CMK (cell line): ENCODE measurements at places on chromosomes 5 and 9.

GRCh38 chr9:93958819-93959682, 3.9 kb upstream of the BARX1 start:
- no peak for DNase-seq

DNA sequence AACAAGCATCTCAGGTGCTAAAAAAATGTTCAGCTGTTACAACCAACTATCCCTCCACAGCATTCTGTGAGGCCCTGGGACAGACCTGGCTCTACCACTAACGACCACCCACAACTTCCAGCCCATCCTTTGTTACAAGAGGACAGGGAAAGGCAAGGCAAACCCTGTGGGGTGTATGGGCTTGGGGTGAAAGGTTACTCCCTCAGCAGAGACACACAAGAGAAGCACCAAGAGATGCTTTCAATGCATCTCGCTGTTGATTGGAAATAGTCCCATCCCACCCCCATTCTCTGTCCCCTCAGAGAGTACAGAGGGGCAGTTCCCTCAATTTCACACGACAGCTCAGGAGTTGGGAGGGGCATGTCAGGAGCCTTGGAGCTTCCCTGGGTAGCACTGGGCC, 234.1 kb downstream of the CAAP1 start:
- DNase-seq, result no peak

DNA sequence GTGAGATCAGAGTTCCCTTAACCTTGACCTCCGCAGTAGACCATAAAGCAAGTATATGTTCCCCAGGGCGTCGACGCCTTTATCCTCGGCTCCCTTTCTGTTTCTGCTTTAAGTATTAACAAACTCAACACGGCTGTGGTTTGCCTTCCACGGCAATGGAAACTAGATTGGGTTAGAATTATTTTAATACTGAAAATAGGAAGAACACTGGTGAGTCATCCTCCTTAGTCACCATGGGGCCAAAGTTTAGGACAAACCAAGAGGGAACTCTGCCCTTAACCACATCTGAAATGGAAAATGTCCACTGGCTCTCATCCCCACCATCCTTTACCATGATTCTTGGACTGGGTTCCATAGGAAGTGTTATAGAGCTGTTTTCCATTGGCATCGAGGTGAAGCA, 386.1 kb downstream of the ACTL7B start:
- no peak for DNase-seq

DNA sequence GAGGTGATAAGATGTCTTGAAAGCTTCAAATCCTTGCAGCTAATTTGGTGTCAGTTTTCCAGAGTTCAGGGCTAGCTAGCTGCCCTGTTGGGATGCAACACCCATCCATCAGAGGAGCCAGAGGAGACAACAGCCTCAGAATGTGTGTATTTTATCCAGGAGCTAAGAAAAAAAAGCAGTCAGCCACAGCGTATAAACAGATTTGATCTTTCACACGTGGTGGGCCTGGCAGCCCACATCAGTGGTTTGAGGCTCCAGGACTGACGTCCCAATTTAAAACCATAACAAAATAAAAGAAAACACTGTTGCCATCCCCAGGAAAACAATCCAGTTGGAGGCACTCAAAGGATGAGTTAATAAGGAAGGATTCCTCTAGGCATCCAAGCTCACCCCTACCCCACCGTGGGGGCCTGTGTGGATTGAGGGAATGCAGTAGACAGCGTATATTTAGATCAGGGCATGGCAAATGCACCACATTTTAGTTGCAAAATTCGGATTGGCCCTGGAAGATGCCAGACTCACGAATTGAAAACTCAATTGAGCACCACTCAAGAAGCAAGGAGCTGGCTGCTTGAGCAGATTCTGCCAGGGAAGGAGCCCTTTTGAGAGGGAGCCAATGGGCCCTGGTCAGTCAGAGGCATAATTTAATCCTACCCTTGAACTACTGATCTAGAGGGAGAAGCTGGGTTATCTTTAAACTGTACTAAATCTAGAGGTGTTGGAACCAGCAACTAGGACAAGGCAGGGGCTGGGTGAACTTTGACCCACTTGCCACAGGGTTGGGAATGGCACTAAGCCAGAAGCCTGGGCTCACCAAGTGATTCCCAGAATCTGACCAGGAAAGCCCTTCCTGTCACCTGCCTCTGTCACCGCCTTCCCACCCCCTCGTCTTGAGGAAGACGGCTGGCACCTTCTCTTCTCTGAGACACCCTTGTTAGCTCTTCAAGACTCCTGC, 17.5 kb downstream of the ADRA1B start:
- DNase-seq, result no peak

DNA sequence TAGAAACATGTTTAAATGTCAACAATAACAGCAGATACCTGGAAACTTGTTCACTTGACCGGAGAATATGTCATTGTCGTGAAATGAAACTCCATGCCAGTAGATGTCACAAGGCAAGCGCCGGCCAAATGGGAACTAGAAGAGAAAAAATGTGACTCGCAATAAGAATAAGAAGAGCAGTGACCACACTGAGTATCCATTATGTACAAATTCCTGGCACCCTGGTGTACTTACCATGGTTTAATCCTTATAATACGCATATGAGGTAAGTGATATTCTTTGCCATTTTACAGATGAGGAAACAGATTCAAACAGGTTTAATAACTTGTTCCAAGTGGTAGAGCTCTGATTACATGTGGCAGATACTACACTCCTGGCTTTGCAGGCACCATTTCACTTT, 53.9 kb downstream of the TTLL11 start:
- no peak for DNase-seq

- DNase-seq, result no peak
These were observed 3.0 kb upstream of the SLC25A48 start for GRCh38 chr5:135831439-135831838.

GRCh38 chr9:86974421-86974820, 27.1 kb upstream of the GAS1 start:
- DNase-seq, result no peak

GRCh38 chr9:100555471-100555870, 22.4 kb upstream of the CAVIN4 start:
- DNase-seq, result no peak

GRCh38 chr5:97078958-97079743, 63.3 kb downstream of the LIX1 start:
- DNase-seq, result no peak

DNA sequence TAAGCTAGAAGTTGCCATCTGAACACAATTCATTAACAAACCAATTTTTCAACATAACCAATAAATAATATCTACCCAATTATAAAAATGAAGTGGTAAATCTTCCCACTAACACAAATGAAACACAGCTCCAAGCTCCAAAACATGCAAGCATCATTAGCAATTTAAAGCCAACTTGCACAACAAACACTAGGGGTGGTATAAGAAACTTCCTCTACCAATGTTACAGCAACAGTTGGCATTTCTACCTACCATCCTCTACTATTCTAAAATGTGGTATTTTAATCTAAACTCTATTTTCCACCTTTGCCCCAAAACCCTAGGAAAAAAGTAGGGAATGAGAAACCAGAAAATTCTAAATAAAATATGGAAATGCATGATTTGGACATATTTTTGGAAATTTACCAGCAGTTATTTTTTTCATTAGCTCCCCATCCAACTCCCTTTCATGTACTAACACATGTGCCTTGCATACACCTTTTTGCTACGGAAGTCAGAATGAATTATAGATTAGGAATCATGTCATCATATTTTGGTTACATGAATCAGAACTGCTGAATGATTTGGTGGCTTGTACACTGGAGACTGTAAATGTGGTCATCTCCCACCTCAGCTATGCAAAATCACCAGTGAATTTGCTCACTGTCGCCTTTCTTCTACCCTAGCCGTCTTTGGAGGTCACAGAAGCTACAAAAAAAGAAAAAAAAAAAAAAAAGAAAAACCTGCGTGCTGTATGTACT, 4.1 kb downstream of the NR6A1 start:
- DNase-seq, result no peak

DNA sequence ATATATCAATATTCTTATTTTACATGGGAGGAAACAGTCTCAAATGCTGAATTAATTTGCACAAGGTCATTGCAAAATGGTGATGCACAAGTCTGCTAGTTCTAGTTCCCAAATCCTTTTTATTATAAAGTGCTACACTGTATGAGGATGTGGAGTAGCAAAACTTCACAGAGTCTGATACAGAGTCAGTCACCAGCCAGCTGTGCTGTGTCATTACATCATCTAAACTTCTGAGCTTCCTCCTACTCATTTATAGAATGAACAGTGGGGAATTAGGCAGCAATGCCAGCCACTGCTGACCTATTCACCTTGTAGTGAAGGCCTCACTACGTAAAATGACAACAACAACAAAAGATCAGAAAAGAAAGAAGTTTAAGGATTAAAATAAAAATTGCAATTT, 357.8 kb downstream of the TMEM167A start:
- no peak for DNase-seq

DNA sequence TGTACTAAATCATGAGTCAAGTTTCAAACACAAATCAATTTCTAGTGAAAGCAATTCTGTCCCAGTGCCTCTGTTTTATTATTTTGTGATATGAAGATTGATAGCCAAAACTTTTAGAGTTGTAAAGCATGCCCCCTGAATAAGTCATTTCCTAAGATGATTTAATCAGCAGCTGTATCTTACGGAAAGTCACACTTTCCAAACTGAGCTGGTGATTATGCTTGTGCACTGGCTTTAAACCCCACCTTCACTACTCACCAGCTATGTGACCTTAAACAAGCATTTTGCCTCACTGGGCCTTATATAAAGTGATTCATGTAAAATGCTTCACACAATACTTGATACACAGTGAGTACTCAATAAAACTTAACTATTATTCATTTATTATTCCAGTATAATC, 78.1 kb downstream of the EDIL3 start:
- no peak for DNase-seq

- DNase-seq, result no peak
These were observed 4.3 kb downstream of the AQP3 start for GRCh38 chr9:33443047-33443446.

GRCh38 chr9:120408680-120409258, 171.2 kb downstream of the CDK5RAP2 start:
- no peak for DNase-seq

- DNase-seq, result no peak
These were observed 8.2 kb downstream of the CTSL start for GRCh38 chr9:87734106-87734505.

DNA sequence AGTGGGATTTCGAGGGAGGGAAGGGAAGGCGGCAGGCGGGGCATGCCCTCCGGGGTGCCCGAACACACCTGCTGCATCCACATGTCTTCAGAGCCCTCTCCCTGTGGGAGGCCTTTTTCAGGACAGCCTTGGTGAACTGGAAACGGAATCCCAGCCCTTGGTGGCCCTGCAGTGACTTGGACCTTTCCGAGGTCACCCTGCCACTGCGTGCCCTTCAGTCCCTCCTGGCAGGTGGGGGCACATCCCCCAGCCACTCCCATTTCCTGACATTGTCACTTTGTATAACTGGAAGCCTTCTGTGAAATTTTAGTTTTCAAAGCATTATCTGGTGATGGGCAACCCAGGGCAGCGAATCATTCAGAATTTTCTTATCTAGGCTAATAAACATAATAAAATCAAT, 11.0 kb upstream of the AHRR start:
- DNase-seq, result no peak

DNA sequence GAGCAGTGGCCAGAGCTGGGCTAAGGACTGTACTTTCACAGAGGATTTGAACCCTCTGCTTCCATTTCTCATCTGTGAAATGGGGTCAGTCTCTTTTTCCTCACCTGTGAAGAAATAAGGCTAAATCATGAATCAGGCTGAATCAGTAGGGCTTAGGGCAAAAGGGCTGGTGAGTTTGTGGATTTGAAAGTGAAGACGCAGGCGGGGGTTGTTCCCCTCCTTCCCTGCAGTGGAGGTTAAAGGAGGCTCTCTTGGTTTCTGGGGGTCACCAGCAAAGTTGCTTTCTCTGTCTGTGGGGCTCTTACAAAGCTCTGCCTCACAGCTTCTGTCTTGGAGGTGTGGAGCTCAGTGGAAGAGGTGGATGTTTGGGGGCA, 17.6 kb upstream of the NDST1 start:
- no peak for DNase-seq

DNA sequence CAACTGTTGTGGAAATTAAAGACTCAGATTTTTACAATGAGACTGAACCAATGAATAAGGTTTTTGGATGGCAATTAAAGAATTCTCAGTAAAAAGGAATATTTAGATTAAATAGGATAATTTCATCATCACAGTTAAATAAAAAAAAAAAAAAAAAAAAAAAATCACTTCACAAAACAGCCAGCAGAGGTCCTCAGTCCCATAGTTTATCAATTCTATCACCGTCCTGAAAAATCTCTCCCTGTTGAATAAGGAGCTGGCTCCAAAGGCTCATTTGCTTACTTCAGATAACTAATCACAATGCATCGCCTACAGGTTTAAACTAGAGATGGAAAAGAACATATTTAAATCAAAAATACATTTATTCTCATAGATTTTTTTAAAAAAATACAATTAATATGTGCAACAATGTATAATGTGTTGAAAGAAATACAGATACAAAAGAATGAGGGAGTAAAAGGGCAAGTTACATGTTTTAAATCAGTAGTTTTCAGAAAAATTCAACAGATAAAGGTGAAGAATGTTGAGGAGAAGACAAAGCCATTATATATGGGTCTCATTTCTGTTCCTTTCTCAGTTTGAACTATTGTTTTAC, 175.8 kb upstream of the CHD1 start:
- DNase-seq, result no peak

- no peak for DNase-seq
These were observed 94.6 kb downstream of the RAPGEF1 start for GRCh38 chr9:131645078-131645776.

GRCh38 chr9:92310562-92310961, 14.6 kb downstream of the NOL8 start:
- no peak for DNase-seq

DNA sequence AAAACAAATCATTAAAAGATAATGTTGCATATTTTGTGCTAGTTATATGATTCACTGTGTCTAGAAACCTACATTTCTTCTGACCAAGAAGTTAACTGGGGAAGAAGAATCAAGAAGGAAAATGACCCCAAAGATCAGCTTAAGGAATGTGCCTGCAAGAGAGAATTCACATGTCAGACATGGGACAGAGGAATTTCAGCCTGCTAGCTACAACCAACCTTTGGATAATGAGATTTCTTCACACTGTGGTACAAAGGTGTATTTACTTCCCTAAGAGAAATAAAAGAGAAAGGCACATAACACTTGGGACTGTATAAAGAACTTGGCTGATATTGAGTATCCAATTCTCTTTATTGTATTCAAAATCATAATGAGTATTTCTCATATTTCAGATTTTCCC, 39.6 kb upstream of the ELL2 start:
- no peak for DNase-seq

DNA sequence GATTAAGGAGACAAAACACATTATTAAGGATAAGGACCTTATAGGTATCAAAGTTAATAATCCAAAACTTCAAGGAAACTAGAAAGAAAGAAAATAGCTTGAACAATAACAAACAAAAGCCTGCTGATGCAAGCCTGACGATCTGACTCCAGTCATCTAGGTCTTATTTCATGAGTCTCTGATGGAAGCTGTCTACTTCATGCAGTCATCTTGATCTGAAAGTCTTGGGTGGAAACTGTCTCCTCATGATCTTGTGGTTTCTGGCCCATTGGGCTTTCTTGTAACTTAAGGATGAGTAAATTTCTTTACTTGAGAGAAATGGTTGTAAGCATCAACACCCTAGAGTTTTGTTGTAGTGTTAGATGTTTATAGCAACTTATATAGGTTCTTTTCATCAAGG, 20.6 kb upstream of the PSIP1 start:
- DNase-seq, result no peak
